ENCODE measurements at places on chromosomes 11 and 22.

- DNase-seq: peak; percentile 92
These were observed 3.6 kb downstream of the NEAT1 start for GRCh38 chr11:65425971-65426838.

GRCh38 chr11:43685440-43685839 is 4.9 kb downstream of the HSD17B12 start:
- DNase-seq: peak; percentile 61

GRCh38 chr11:72578051-72578450 is 96.2 kb downstream of the PDE2A start:
- no peak for DNase-seq

DNA sequence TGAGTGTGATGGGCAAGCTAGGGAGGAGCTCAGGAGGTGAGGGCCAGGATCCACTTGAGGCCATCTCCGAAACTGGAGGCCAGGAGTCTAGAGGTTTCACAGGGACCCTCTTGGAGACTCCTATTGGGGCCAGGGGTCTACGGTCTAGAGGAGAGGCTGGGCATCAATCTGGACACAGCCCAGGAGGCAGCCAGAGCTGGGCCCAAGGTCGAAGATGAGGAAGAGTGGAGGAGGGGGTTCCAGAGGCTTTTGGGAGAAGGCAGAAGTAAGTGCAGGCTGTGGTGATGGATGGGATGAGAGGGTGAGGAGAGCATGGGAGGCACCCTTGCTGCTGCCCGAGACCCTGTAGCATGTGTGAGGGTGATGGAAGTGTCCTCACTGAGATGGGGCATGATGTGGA is 56.6 kb downstream of the LRRC32 start:
- no peak for DNase-seq

DNA sequence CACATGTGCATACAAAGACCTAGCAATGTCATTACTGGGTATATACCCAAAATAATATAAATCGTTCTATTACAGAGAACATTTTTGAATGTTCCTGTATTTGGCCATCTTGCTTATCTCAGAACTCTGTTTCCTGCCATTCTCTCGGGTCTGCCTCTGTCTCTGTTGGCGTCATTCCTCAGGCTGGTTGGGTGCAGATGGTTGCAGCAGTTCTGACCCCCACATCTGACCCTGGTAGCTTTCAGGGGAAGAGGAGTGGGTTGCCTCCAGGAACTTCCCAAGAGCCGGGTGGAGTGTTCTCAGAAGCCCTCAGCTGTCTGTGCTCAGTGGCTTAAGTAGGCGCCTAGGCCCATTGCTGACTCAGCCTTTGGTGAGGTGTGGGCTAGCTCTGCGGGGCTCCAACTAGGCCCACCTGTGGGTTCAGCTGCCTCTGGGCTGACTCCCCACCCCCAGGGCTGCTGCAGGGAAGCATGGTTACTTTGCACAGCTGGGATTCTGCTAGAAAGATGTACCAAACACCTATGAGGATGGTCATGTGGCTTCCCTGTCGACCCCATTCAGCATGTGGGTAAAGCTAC is 114.0 kb downstream of the TBC1D22A start:
- peak; percentile 25 for DNase-seq
